Pancreas (tissue), 10 donors: ENCODE measurements at places on chromosomes 12 and 14. TPM values are rescaled to one million over a fixed set of nuclear protein-coding genes. Genes with fewer than 3 reads are reported as not detected.

- DNase-seq = no peak
Observed at GRCh38 chr12:70106347-70106746, 136.9 kb upstream of the CNOT2 start.

DNA sequence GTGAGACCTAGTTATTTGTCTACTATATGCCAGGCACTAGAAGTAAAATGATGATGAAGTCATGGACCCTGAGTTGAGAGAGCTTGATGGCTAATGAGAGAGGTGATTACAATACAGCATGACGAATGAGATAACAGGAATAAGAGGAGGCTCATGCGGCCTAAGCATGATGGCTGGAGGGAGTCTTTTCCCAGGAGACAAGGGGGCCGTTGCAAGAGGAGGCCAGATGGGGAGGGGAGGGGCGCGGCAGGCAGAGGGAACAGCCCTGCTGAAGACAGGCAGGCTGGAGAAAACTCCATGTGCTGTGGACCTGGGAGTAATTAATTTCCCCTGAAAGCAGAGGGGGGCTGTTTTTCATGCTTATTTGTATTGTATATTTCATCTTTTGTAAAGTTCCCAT is 144.7 kb upstream of the RFLNA start:
- DNase-seq = no peak

DNA sequence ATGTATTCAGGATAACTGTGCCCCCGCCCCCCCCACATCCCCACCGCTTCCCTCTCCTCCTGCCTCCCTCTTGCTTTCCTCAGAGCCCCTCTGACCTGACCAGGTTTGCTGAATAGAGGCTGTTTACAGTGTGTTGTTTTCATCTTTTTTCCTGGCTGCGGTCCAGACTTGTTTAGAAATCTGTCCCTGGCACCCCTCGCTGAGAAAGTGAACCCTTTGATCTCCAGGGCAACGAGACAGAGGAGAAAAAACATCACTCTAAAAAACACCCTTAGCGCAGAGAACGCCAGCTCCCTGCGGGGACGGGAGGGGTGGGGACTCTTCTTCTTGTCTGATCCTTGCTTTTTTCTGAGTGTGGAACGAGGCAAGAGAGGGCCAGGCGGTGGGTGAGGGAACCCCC is 22.5 kb downstream of the SDS start:
- no peak for DNase-seq

The GALNT8 gene
- 0.86 TPM for total RNA-seq
